ENCODE measurements at places on chromosomes 3 and 15. TPM values are rescaled to one million over a fixed set of nuclear protein-coding genes. Genes with fewer than 3 reads are reported as not detected.

The COPG1 gene
- total RNA-seq: 82.6 TPM

The KCNAB1 gene
- total RNA-seq: 5.4 TPM

The IL12A gene
- not detected for total RNA-seq

The THBS1 gene
- total RNA-seq: 386 TPM

GRCh38 chr3:76025561-76025960, 240.2 kb upstream of the ZNF717 start:
- DNase-seq: no peak
- H3K27ac ChIP-seq: no peak overlapping the region
- H3K4me3 ChIP-seq: no peak overlapping the region
- no peaks in the 10 kb centered on the region for H3K36me3 ChIP-seq
- H3K4me1 ChIP-seq: no peaks in the 10 kb centered on the region
- no peaks in the 10 kb centered on the region for H3K27me3 ChIP-seq

DNA sequence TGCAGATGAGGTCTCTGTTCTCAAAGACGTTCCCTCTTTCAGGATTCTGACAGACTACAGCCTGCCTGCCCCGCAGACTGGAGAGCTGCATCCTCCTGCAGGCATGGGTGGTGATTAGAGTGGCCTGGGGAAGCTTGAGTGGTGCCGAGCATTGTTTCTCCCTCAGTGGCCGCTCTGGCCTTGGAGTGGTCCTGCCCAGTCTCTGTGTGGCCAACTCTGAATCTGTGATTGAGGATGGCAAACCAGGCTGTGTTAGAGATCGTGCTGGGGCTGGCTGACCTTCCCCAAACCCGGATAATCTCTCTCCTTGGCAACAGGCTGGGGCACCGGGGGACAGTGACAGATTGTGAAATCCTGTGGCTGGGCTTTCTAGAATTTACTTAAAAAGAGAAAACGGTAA, 11.0 kb upstream of the ADCY5 start:
- no peak for DNase-seq
- H3K4me3 ChIP-seq: no peak overlapping the region
- H3K27me3 ChIP-seq: peaks cover 7% of the 10 kb centered on the region
- H3K4me1 ChIP-seq: no peaks in the 10 kb centered on the region

Measured in breast epithelium (tissue), 4 donors.